Adipocyte (in vitro differentiated cells): ENCODE measurements at places on chromosomes 6 and 20.
A peak's percentile ranks its signal among the peaks of the same experiment; 100 is the strongest.

GRCh38 chr6:105014448-105014847 is 57.5 kb downstream of the LIN28B start:
- DNase-seq = no peak

DNA sequence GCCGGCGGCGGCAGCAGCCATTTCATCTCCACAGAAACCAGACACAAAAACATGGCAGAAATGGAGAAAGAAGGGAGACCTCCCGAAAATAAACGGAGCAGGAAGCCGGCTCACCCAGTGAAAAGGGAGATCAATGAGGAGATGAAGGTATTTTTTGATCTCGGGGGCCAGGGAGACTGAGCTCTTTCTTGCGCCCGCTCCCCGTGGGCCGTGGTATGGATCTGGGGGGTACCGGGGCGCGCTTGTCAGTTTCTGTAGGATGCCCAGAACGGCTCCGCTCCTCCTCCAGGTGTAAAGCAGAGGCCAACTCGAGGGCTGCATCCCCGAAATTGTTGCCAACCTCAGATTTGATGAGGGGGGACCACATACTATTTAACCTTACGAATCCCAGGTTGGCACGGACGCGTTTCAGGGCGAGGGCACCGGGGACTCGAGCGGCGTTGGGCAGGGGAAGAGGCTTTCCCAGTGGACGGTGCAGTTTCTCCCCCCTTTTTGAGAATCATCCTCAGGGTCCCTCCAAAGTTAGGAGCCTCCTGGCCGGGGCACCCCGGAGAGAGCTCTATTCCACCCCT is 735 bp downstream of the SOBP start:
- no peak for DNase-seq

- DNase-seq = no peak
Measured at GRCh38 chr6:102759415-102759814, 1365.9 kb downstream of the GRIK2 start.

- DNase-seq = no peak
Measured at GRCh38 chr6:58113960-58114359, 796.5 kb downstream of the PRIM2 start.

DNA sequence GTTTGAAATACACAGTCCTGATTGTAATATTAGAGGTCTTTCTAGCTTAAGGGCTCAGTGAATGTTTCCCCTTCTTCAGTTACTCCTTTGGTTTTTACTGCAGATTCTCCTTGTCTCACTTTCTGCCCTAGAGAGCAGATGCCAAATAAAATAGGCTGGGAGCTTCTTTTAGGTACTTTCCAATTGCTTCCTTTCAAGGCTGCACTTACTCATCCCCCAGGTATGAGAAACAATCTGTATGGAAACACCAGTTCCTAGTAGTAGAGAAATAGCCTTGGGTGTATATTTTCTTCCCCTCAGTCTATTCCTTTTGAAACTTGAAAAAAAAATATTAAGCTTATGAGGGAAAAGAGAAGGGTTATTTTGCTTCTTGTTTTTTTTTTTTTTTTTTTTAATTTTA is 139.7 kb downstream of the PAK5 start:
- DNase-seq = peak; percentile 1

DNA sequence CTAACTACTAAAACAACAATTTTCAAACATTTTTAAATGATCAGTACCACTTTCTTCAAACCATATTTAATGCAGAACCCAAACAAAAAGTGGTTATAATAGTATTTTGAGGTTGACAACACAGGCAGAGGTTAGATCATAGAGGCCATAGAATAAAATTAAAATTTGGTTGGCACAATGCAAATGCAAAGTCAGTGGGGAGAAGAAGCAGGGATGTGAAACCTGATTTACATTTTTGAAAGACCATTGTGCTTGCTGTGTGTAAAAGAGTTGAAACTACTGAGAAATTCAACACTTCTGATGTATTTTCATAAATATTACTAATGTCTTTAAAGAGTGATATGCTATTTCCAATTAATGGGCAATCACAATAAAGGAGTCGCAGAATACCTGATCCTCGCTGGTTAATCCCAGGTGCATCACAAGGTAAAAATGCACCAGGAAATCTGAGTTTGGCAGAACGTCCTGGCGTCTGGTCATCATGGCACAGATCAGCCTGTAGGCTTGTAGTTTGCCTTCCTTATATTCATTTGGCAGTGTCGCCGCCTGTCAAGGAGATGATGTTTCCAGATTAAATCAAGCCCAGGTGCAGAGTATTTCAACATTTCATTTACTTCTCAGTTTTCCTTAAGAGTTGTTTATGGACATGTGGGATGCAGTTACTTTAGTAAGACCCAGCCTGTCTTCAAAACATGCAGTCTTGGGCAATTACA is 141.2 kb downstream of the RALGAPA2 start:
- DNase-seq = no peak

GRCh38 chr6:35412102-35412501 is 40.0 kb upstream of the FANCE start:
- DNase-seq = no peak

- peak; percentile 35 for DNase-seq
Measured at GRCh38 chr6:69584913-69585729, 211.7 kb downstream of the LMBRD1 start.

DNA sequence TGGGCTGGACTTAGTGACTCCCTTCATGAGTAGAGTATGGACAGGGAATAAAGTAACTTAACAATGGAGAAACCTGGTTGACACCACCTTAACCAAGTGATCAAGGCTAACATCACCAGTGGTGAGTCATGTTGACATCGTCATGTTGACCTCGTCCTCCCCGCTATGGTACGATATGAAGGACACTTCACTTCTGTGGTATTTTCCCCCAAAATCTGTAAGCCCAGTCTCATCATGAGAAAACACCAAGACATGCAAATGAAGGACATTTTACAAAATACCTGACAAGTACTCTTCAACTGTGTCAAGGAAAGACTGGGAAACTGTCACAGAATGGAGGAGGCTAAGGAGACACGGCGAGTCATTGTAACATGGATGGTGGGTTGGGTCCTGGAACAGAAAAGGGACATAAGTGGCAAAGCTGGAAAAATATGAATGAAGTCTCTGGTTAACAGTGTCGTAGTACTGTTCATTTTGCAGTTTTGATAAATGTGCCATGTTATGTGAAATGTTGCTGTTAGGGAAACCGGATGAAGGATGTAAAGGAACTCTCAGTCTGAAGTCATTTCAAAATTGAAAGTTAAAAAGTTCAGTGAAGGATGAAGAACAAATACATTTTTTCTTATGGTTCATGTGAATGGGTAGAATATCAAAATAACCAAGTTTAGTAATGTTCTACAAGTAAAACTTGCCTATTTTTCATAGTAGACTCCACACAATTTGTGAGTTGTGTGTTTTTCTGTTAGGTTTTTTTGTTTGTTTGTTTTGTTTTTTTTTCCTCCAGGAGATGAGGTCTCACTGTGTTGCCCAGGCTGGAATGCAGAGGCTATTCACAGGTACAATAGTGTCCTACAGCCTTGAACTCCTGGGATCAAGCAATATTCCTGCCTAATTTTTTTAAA is 247.5 kb downstream of the TMEM242 start:
- no peak for DNase-seq

- DNase-seq = no peak
Measured at GRCh38 chr6:40194447-40195170, 260.3 kb upstream of the MOCS1 start.

GRCh38 chr6:125662296-125662695 is 87.1 kb upstream of the HEY2 start:
- peak; percentile 20 for DNase-seq

DNA sequence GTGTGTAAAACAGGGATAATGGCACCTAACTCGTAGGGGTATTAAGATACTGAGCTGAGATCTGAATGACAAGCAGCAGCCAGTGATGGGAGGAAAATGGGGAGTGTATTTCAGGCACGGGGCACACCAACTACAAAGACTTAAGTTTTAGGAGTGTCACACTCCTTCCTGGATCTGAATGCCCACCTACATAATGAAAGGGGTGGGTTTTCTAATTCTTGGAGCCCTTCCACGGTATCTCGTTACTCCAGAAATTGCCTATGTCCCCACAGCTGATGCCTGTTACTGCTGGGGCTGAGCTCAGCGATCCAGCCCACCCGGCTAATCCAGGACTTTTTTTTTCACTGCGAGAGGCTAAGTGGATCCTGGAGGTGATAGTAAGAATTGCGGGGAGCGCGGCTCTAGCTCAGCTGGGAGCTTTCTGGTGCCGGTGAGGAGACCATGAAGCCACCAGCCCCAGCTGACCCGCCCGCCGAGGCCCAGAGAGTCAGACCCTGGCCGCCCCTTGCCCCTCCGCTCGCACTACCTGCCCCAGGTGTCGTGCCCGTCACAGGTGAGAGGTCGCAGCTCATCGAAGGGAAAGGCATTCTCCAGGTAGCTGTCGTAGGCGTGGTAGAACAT is 727 bp downstream of the EDEM2 start:
- peak; percentile 44 for DNase-seq

DNA sequence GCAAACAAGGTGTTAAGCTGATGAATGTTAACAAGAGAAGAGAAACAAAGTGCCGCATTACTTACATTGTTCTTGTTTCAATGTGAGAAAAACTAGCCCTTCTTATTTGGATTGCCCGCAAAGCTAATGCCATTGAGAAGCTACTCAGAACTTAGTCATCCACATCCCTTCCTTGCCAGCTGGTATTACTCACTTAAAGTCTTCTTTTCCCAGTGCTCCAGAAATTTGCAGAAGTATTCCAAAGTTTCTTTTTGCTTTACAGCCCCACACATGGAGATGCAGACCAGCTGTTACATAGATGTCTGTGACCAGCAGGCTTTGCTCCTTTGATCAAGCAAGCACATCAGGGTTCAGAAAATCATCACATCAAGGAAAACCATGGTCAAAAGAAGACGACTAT is 529.0 kb downstream of the TBC1D32 start:
- DNase-seq = no peak

- peak; percentile 48 for DNase-seq
Measured at GRCh38 chr6:144283646-144284477, 1.3 kb upstream of the UTRN start.

- DNase-seq = no peak
Measured at GRCh38 chr6:37987559-37987958, 168.0 kb downstream of the ZFAND3 start.
